ENCODE measurements at places on chromosomes 5 and 9.

DNA sequence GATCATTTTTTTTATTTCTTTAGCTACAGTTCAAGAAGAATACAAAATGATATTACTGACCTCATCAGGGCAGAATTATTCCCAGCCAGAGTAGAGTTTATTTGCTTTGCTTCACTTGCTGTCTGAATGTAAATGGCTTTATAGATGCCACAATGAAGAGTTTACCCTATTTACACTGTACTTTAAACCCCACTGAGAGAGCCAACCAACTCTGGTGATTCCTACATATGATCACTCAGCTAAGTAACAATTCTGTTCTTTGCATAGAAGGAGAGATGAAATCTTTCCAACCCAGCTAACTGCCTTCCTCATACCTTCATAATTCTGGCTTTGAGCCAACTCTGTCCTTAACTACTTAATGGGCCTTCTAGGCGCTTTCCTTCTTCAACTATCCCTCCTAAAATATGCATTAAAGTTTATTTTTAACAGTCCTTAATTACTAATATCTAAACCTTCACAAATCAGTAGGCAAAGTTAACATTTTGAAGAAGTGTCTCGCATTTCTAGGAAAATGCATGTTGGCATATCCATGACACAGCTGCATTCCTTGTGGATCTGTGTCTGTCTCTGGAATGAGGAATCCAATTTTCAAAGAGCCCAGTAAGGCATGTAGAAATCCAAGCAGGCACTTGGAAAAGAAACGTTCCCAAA, 284.8 kb upstream of the GRAMD2B start:
- peak; percentile 53 for DNase-seq

DNA sequence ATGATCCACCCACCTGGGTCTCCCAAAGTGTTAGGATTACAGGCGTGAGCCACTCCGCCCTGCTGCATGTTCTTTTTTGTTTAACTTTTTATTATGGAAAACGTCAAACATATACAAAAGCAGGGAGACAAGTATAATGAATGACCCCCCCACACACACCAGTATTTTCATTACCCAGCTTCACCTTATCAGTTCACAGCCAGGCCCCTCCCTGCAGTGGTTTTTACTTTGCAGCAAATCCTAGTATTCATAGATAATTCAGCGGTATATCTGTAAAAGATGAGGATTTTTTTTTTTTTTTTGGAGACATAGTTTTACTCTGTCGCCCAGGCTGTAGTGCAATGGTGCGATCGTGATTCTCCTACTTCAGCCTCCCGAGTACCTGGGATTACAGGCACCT, 2.3 kb downstream of the POMT1 start:
- DNase-seq = no peak

DNA sequence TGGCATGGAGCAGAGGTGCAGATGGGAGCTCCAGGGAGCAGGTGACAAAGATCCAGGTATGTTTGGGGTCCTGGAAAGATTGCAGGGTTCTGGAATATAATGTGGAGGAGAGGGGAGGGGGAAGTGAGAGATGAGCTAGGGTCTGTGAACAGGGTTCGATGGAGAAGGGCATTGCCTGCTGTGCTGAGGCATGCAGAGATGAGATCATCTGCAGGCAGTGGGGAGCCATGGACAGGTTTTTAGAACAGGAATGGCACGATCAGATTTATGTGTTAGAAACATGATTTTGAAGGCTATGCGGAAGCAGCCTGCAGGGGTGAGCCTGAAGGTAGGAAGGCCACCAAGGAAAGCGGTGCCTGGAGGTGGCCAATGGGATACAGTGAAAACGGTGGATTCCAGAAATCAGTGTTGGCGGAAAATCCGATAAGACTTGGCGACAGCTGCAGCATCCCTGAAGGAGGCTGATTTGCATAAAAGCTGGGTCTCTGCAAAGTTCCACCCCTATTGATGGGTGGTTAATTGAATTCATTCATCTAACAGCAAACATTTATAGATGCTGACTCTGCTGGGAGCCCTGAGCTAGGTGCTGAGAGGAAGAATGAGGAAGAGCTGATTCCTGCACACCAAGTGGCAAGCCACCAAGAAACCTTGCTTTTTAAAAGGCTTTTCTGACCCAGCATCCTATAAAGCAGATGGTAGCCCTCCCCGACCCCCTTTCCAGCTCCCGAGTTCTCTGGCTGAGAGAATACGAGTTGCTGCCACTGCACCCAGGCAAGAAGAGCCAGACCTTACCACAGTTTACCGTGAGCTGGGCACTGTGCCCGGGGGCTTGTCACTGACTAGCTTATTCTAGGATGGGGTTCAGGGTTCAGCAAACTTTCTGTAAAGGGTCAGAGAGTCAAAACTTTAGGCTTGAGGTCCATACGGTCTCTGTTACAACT, 139.2 kb upstream of the SMIM23 start:
- DNase-seq = no peak

GRCh38 chr9:95642189-95642588, 125.4 kb upstream of the PTCH1 start:
- no peak for DNase-seq

DNA sequence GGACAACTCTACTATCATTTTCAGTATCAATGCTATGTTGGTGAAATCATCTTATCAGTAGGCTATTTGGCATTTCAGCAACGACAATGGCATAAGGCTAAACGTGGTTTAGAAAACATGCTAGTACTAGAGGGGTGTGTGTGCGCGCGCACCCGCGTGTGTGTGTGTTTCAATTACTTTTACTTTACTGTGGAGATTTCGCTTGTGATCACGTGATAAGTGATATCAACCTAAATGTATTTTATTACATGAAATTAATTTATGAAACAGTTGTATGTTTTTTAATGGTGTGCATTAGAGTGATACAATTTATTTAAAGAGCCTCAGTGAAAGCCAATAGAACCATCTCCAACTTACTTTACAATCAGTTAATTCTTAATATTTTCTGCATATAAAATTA, 587.9 kb upstream of the ITGA1 start:
- DNase-seq = no peak

DNA sequence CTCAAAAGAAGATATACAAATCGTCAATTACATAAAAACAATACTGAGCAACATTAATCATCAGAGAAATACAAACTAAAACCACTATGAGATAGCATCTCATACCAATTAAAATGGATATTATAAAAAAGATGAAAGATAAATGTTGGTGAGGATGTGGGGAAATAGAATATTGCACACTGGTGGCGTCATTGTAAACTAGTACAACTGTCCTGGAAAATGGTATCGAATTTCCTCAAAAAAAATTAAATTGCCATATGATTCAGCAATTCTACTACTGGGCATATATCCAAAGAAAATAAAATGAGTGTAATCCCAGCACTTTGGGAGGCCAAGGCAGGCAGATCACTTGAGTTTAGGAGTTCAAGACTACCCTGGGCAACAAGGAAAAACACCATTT, 326.0 kb upstream of the FTMT start:
- DNase-seq = no peak

DNA sequence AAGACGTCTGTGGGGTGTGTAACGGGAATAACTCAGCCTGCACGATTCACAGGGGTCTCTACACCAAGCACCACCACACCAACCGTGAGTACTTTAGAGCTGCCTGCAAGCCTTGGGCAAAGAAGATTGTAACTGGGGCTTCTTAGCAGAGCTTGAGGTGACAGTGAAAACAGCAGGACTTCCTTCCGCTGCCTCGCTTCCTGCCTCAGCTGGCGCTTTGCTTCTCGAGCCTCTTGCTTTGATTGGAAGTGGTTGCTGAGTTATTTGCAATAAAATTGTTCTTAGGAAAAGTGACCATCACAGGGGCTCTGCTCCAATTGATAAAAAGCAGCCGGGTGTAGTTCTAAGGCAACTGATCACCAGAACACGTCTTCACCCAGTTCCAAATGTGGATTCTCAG, 99.1 kb downstream of the ADAMTS16 start:
- no peak for DNase-seq

GRCh38 chr5:159668556-159668955, 247.7 kb upstream of the ADRA1B start:
- DNase-seq = no peak

DNA sequence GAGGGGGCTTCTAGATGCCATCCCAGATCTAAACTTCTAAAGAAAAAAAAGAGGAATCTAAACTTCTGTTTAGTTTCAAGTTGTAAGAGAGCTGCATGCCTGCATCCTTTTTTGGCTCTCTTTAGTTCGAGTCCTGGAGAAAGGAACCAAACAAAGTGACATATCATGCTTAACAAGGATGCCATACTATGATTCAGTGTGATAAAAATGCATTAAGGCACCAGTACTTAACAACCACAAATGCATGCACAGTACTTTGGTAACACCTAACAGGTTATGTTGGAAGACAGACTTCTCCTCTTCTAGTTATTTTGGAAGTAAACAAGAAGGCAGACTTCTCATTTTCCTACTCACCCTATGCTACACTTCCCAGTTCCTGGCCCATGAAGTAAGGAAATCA, 27.3 kb downstream of the NME5 start:
- DNase-seq = no peak

- DNase-seq = no peak
These were observed 86.3 kb upstream of the GRHPR start for GRCh38 chr9:37336150-37336549.

- DNase-seq = no peak
These were observed 12.4 kb downstream of the WNK2 start for GRCh38 chr9:93196096-93197055.

DNA sequence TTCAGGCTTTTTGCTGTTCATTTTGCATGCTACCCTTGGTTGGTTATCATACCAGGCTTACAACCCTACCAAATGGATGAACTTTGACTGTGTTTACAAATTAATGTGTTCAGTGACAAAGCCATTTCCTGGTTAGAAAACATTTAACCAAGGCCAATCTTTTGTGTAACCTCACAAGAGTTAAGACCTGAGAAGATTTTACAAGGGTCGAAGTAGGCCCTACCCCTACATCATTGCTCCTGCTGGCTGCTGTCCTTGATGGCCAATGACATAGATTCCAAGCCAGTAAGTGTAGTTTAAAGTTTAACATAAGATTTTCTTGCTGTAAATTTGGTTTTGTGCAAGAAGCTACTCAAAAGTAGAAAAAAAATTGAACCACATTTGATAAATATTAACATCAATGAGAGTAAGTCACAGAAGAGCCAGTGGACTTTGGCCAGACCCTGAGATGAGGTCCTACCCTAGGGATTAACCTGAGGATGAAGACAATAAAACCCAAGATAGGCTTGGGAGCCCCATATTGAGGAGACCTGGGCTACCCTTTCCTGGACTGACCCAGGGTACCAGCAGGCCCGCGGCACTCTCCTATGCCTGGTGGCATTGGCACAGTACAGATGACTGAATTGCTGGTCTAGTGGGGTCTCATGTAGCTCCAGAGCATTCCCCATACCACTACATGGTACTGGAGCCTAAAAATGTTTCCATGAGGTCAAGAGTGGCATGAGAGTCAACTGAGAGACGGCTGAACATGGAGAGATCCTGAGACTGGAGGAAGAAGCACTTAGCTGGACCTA, 8.3 kb downstream of the C1QTNF3 start:
- no peak for DNase-seq

- no peak for DNase-seq
These were observed 10.3 kb upstream of the TPM2 start for GRCh38 chr9:35700031-35700430.

DNA sequence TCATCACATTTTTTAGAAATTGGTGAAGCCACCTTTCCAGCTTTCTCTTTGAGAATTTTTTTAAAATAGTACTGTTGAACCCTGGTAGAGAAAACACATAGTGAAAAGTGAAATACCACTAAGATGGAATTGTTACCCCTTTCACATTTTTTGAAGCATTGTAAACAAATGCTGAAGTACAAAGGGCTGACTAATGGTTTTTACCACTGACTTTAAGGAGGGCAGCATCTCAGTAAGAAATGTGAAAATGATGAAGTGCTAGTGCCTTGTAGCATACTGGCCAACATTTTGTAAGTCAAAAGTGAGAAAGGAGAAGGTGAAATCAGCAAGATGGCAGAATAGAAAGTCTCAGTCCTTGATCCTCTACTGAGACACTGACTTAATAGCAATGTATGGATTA, 320.6 kb downstream of the PJA2 start:
- DNase-seq = no peak

DNA sequence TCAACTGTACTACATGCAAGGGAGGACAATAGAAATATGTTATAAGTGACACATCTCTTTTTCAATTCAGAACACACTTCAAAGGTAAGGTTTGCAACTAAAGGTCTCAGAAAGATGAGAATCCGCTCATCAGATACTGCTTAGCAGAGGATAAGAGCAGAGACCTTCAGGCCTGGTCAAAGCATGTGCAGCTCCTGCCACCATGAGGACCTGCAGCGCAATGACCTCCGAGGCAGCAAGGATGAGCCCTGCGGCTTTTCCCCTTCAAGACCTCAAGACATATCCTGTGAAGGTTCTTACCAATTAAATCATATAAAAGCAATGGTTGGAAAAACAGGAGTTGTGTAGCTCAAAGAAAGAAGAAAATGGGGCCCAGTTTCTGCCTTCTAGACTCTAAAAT, 135.8 kb downstream of the TRIM36 start:
- DNase-seq = no peak

GRCh38 chr5:144267961-144268513, 97.4 kb downstream of the KCTD16 start:
- DNase-seq = no peak

DNA sequence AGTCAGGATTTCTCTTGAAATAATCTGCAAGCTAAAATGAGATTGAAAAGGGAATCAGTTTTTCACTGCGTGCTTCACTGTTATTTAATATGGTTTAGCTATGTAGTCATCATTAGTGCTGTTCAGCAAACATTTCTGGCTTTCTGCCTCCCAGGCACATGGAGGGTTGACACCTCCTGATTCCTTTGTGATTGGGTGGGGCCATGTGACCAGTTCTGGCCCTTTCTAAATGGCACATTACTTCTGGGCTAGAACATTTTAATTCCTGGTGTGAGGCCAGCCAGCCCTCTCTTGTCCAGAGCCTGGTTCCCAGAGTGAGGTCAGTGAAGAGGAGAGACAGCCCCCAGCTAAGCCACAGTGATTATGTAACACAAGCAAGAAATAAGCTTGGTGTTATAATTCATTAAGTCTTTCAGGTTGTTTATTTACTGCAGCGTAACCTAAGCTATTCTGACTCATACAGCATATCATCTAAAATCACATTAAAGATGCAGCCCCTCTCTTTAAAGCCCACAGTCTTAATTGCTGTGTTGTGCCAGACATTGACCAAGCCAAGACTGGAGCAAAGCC, 17.4 kb upstream of the ARSI start:
- DNase-seq = no peak

DNA sequence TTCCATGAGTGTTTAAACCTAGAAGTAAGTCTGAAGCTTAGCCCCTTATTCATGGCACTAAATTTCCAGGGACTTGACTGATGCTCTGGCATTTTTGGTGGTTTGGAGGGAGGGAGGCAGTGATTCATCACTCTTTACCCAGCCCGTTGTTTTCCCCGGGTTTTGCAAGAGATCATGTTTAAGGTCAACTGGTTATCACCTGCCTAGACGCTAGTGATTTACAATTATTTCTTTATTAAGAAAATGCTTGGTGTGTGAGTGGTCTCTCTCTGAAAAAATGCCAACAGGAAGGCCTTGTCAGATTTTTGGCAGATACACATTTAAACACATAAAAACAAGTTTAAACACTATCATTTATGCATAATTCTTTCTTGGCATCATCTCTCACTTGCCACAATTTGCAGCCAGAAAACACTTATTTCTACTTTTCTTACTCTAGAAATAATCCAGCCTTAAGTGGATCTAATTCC, 737.9 kb upstream of the ZNF608 start:
- peak; percentile 30 for DNase-seq

- DNase-seq = no peak
These were observed 12.0 kb upstream of the PHYKPL start for GRCh38 chr5:178244576-178244975.

Data from right renal cortex interstitium (tissue), 3 donors.